ENCODE measurements at places on chromosomes 4 and X. TPM values are rescaled to one million over a fixed set of nuclear protein-coding genes. Genes with fewer than 3 reads are reported as not detected.

The GABRA4 gene
- 0.03 TPM for total RNA-seq

The SNCA gene
- 87.8 TPM for total RNA-seq

The UGT8 gene
- 0.36 TPM for total RNA-seq

The EDA2R gene
- 4.2 TPM for total RNA-seq

The SSX4 gene
- not detected for total RNA-seq

GRCh38 chr4:173821036-173821435, 291.0 kb upstream of the HAND2 start:
- no peak overlapping the region for H3K4me3 ChIP-seq
- no peaks in the 10 kb centered on the region for H3K27me3 ChIP-seq
- no peaks in the 10 kb centered on the region for H3K4me1 ChIP-seq
- H3K27ac ChIP-seq: no peak overlapping the region

- DNase-seq: peak; percentile 44
- H3K4me1 ChIP-seq: no peaks in the 10 kb centered on the region
- no peak overlapping the region for H3K4me3 ChIP-seq
- peaks cover 3% of the 10 kb centered on the region for H3K36me3 ChIP-seq
- no peaks in the 10 kb centered on the region for H3K27me3 ChIP-seq
Observed at GRCh38 chr4:87144356-87144755, 76.1 kb downstream of the KLHL8 start.

GRCh38 chr4:5371415-5372190, 320.3 kb downstream of the STK32B start:
- H3K4me1 ChIP-seq: no peaks in the 10 kb centered on the region
- DNase-seq: no peak
- no peak overlapping the region for H3K4me3 ChIP-seq
- no peaks in the 10 kb centered on the region for H3K36me3 ChIP-seq
- no peaks in the 10 kb centered on the region for H3K27me3 ChIP-seq

DNA sequence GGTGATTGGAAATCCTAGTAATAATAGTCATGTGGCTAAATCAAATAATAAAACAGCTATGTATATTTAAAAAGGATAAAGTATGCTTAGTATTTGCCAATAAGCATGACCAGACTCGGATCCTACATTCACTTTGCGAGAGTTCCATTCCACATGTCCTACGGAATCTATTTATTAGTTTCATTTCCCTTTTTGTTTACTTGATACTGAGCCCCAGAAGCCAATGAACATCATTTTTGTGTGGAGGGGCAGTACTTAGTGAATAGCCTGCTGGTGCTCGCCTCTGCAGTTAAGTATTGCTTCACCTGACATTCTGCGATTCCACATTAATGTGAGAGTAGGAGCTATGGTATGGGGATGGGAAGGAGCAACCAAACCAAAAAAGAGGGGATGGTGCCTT, 58.5 kb upstream of the NAP1L5 start:
- DNase-seq: no peak
- H3K4me1 ChIP-seq: peaks cover 19% of the 10 kb centered on the region
- no peaks in the 10 kb centered on the region for H3K27me3 ChIP-seq
- H3K36me3 ChIP-seq: peaks cover 26% of the 10 kb centered on the region
- no peak overlapping the region for H3K4me3 ChIP-seq

DNA sequence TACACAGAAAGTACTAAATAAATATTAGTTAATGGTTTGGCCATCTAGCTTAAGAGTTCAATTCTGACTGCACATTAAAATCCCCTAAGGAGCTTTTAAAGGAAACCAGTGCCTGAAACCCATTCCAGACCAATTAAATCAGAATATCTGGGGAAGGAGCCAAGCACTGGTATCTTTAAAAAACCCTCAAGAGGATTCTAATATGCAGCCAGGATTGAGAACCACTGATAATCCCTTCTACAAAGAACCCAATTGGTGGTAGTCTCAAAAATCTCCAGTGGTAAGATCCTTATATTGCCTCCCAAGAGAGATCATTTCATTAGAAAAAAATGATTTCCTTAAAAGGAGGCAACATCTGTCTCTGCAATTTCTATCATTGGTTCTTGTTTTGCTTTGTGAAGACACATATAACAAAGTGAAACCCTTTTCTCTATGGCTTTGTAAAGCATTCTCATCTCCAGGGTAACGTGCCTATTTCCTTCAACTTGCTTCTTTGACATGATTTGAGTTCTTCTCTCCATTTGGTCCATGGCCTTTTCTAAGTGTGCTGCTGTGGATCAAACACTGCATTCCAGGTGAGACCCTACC, 3.5 kb downstream of the GPR34 start:
- no peak for DNase-seq
- H3K4me3 ChIP-seq: no peak overlapping the region
- H3K36me3 ChIP-seq: no peaks in the 10 kb centered on the region
- no peaks in the 10 kb centered on the region for H3K4me1 ChIP-seq
- no peak overlapping the region for H3K27ac ChIP-seq
- no peaks in the 10 kb centered on the region for H3K27me3 ChIP-seq

- no peak for DNase-seq
- H3K4me1 ChIP-seq: no peaks in the 10 kb centered on the region
- H3K36me3 ChIP-seq: no peaks in the 10 kb centered on the region
- H3K4me3 ChIP-seq: no peak overlapping the region
- H3K27ac ChIP-seq: no peak overlapping the region
Observed at GRCh38 chrX:108235986-108236385, 144.4 kb downstream of the ATG4A start.

DNA sequence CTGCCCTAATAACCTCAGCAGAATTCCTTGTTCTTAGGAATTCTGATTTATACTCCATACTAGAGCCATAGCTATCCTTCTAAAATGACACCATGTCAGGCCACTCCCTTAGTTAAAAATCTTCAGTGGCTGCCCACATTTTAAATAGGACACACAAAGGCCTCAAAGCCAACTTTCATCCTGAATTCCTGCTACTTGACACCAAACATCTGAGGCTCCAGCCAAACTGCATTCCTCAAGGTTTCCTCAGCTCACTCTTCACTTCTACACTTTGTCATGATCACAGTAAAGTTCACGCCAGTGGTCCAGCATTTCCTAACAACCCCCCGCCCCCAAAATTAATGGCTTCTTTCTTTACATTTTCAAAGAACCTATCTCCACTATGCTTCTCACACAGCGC, 124.3 kb downstream of the ADGRA3 start:
- H3K4me1 ChIP-seq: peaks cover 4% of the 10 kb centered on the region
- H3K36me3 ChIP-seq: peaks cover 8% of the 10 kb centered on the region
- DNase-seq: no peak

GRCh38 chr4:31998807-31999206, 1278.6 kb downstream of the PCDH7 start:
- no peak overlapping the region for H3K4me3 ChIP-seq
- no peaks in the 10 kb centered on the region for H3K36me3 ChIP-seq
- peaks cover 5% of the 10 kb centered on the region for H3K4me1 ChIP-seq
- H3K27ac ChIP-seq: no peak overlapping the region

DNA sequence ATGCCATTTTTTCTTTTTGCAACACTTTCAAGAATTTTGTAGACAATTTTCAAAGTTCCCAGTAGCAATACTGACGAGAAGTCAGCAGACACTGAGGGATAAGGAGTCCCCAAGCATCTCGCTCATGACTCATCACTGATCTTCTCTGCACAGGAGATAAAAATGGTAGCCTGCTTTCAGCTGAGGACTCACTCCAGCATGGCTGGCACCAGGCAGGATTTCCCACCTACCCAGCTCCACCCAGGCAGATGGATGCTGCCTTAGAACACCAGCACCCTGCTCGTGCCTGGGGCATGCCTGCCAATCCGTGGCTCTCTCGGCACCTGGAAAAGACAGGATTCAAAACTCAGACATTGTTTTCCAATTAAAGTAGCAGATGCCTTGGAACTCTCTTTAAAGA, 24.9 kb downstream of the JAKMIP1 start:
- H3K36me3 ChIP-seq: no peaks in the 10 kb centered on the region
- no peak for DNase-seq
- no peaks in the 10 kb centered on the region for H3K27me3 ChIP-seq
- H3K4me3 ChIP-seq: no peak overlapping the region
- no peak overlapping the region for H3K27ac ChIP-seq
- H3K4me1 ChIP-seq: no peaks in the 10 kb centered on the region

- peaks cover 3% of the 10 kb centered on the region for H3K4me1 ChIP-seq
- no peak overlapping the region for H3K27ac ChIP-seq
- H3K27me3 ChIP-seq: no peaks in the 10 kb centered on the region
- DNase-seq: no peak
- H3K36me3 ChIP-seq: no peaks in the 10 kb centered on the region
Observed at GRCh38 chr4:41600243-41600912, 62.4 kb downstream of the LIMCH1 start.

- peaks cover 36% of the 10 kb centered on the region for H3K36me3 ChIP-seq
- no peaks in the 10 kb centered on the region for H3K4me1 ChIP-seq
- H3K27ac ChIP-seq: peak overlapping the region; percentile 15
- no peaks in the 10 kb centered on the region for H3K27me3 ChIP-seq
Observed at GRCh38 chrX:41350976-41351569, 17.1 kb downstream of the DDX3X start.

DNA sequence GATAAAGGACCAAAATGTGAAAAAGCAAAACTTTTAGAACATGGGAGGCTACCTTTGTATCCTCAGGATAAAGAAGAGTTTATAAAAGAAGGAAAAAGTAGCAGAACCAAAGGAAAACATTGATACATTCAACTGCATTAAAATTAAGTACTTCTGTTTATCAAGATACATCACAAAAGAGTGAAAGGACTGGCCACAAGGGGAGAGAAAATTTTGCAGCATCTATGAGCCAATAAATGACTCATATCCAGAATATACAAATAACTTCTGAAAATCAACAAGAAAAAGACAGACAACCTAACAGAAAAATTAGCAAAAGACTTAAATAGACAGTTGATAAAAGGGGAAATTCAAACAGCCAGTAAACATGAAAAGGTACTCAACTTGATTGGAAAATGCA, 177.1 kb downstream of the RBMX2 start:
- no peak for DNase-seq
- H3K4me3 ChIP-seq: no peak overlapping the region
- H3K36me3 ChIP-seq: no peaks in the 10 kb centered on the region
- H3K4me1 ChIP-seq: no peaks in the 10 kb centered on the region

GRCh38 chr4:517806-518070, 18.7 kb downstream of the PIGG start:
- H3K27me3 ChIP-seq: no peaks in the 10 kb centered on the region
- H3K4me3 ChIP-seq: no peak overlapping the region
- DNase-seq: no peak

DNA sequence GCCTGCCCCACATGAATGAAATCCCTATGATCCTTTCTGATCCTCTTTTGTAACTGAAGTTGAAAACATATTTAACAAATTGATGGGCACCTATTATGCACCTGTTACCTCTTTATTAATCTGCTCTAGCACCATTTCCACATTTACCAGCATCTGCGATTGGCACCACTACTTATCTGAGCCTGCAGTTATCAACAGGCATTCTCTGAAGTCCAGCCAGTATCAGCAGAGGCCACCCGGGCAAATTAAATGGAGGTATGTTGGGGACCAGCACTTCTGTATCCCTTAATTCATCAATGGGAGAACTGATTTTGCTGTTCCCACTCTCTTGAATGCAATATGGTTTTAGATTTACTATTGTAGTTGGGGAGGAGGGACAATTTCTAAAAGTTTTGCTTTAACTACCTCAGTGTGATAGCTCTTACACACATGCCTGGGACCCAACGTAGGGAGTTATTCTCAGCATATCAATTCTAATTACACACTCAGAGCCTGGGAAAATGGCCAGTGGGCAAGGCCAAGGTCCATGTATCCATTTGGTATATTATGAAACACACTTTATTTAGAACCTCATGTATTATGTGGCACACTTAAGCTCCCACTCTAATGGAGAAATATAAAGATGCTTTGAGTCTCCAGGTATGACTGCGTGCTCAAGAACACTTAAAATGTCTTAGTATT, 1927.1 kb upstream of the PCDH7 start:
- no peaks in the 10 kb centered on the region for H3K4me1 ChIP-seq
- no peaks in the 10 kb centered on the region for H3K27me3 ChIP-seq
- DNase-seq: no peak
- no peaks in the 10 kb centered on the region for H3K36me3 ChIP-seq
- H3K27ac ChIP-seq: no peak overlapping the region

- H3K27me3 ChIP-seq: no peaks in the 10 kb centered on the region
- no peaks in the 10 kb centered on the region for H3K36me3 ChIP-seq
- no peak overlapping the region for H3K4me3 ChIP-seq
- peaks cover 39% of the 10 kb centered on the region for H3K4me1 ChIP-seq
- peak; percentile 41 for DNase-seq
- H3K27ac ChIP-seq: no peak overlapping the region
Observed at GRCh38 chr4:181830404-181831035, 412.7 kb upstream of the TENM3 start.

Data from cardiac muscle cell (in vitro differentiated cells and primary cell).